ENCODE measurements at places on chromosomes 13 and 19. TPM values are rescaled to one million over a fixed set of nuclear protein-coding genes. Genes with fewer than 3 reads are reported as not detected.

- DNase-seq, result no peak
Observed at GRCh38 chr19:52695996-52696395, 38.8 kb downstream of the ZNF611 start.

The VAV1 gene
- not detected for total RNA-seq

GRCh38 chr13:73482556-73482955 lies 423.8 kb downstream of the KLF5 start:
- DNase-seq, result no peak

The CGB5 gene
- total RNA-seq, result not detected

DNA sequence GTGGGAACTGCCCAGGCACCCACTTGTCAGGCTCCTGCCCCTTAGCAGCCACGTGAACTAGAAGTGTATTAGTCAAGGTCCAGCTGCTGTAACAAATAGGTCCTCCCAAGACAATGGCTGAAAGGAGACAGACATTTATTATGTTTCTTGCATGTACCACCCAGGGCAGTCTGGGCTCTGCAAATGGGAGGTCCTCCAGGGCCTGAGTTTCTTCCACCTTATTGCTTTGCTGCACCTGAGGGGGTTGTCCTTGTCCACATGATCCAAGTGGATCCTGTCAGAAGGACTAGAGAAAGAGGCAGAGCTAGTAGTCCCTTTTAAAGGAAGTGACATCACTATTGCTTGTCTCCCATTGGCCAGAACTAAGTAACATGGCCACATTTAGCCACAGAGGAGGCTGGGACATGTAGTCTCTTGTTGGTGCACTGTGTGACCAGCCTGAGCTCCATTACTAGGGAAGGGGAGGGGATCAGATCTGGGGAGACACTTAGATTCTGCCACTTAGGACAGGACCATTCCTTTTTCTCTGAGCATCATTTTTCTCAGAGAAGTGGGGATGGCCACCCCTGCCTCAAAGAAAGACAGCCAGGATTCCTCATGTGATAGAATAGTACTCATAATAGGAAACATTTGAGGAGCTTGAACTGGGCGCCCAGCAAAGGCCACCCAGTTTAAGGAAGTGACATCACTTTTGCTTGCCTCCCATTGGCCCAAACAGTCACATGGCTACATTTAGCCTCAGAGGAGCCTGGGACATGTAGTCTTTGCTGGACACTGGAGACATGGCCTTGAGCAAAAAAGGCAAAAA lies 15.1 kb downstream of the CC2D1A start:
- DNase-seq, result no peak

GRCh38 chr13:49560270-49561061 lies 24.9 kb downstream of the RCBTB1 start:
- DNase-seq, result no peak

DNA sequence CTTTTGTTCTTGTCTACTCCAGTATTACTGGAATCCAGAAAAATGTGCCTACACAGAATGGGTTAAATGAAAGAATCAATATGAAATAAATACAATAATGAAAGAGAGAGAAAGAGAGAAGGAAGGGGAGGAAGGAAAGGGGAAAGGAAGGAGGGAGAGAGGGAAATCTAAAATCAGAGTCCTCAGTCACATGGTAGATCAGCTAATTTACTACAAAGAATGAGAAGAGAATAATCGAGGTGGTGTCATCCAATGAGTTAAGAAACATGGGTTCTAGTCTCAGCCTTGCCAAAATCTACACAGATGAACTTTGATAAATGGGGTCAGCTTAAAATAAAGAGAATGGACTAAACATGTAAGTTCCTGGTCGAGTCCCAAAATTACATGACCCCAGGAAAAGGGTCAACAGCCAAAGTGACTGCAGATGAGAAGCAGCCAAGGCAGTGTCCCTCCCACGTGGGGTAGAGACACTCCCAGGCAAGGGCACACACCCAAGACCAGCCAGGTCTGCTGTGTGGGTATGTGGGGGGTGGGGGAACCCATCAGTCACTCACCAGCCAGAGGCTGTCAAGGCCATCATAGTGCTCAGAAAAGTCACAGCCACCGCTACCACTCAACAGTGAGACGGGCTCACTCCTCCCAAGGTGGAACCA lies 103.6 kb downstream of the STK24 start:
- no peak for DNase-seq

The ZNF383 gene
- 7.3 TPM for total RNA-seq

DNA sequence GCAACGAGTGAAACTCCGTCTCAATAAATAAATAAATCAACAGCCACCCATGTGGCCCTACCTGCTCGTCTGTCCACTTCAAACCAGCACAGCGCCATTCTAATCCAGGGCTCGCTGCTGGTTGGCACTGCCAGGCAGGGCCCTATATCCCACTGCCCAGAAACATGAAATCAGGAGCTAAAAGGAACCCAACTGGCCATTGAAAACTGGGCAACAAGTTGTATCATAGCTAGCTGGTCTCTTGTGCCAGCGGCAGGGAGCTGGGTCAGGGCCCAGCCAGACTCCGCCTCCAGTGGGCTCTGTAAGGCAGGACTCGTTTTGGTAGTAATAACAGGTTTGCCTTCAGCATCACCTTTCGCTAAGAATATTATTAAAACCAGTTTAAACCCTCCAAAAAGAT lies 39.3 kb downstream of the GGACT start:
- DNase-seq, result no peak

The FAM124A gene
- total RNA-seq, result 4.9 TPM

DNA sequence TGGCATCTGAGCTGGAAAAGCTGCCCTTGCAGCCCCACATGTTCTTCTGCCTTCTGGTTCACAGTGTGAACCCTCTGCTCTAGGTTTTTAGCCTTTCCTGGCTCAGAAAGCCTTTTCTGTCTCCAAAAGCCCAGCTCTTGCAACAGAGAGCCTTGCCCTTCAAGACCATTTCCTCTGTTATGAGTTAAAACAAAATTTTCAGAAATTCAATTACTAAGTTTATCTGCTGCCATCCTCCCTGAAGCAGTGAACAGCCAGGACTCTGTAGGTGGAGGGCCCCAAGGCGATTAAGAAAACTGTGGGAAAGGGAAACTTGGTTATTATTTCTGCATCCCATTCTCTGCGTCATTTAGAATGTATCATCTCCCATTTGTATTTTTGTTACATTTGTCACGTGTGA lies 18.8 kb downstream of the FAM124A start:
- DNase-seq, result no peak

DNA sequence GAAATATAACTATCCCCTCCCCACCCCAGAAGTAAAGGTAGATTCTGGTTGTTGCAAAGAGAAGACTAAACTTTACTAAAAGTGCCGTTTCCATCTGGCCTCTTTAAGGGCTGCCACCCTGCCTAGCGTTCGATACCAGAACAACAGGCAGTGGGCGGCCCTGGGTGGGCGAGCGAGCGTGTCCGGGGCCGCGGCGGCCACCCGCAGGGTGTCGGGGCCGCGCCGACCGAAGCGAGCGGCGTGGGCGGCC lies 2.6 kb downstream of the FGF9 start:
- no peak for DNase-seq

The DCLK1 gene
- total RNA-seq, result 1.6 TPM

DNA sequence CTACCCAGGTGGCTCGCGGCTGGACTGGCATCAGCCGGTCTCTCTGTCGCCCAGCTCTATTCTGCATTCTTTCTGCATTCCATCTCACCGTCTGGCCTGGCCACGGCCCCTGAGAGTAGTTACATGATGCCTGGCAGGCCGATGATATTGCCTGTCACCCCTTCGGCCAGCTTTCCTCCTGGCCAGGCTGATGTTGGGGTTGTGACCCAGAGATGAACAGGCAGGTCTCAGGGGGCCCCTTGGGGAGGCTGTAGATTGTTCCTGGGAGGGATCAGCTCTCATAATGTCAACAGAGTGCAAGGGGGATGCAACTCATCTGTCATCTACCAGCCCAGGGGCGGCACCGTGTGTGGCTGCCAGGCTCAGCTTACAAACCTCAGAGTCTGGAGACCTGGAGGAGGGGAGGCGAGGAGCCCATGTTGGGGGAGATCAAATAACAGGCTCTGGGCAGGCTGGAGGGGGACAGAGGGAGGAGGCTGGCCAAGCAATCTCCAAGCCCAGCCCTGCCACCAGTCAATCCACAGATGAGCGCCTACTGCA lies 13.6 kb upstream of the FBXO17 start:
- peak; percentile 9 for DNase-seq

DNA sequence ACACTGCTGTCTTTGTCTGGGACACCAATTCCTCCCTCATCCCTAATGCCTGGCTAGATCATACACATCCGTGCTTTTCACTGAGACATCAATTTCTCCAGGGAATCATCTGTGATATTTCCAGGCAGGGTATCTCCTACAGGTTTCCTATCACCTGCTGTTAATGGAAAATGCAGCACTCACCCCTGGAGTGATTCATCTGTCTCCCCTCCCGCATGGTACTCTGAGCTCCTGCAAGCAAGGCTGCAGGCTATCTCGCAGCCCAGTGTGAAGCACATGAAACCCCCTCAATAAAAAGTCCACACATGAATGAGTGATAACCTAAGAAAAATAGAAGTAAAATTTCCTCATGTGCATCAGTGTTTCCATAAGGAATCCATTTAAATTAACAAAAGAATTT lies 38.5 kb downstream of the SERTM1 start:
- no peak for DNase-seq

The CDX2 gene
- total RNA-seq, result 0.33 TPM

- DNase-seq, result no peak
Observed at GRCh38 chr13:66210677-66211076, 1019.5 kb downstream of the PCDH9 start.
